Hippocampal formation (tissue), 2 donors: ENCODE measurements at places on chromosomes 5 and 9.

- DNase-seq, result no peak
Observed at GRCh38 chr5:146345578-146346366, 7.1 kb downstream of the POU4F3 start.

GRCh38 chr9:3191715-3192114 is 334.1 kb downstream of the RFX3 start:
- no peak for DNase-seq

DNA sequence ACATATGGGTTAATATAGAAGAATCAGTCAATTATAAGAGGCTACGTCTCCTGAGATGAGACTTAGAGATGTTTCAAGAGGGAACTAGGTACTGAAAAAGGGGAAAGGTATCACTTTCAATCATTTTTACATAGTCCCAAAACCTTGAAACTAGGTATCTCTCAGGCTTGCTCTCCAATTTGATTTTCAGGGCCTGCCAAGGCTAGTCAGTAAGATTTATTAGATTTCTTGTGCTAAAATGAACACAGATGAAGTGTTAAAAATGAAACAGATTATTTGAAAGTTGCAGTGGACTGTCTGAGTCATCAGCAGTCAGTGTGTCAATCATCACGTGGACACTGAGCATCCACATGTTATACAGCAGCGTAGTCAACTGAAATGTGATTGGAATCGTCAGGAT is 591.1 kb downstream of the DTWD2 start:
- DNase-seq, result no peak

GRCh38 chr9:123420592-123421111 is 64.7 kb downstream of the CRB2 start:
- DNase-seq, result no peak

- DNase-seq, result no peak
Observed at GRCh38 chr5:178416206-178416882, 173.8 kb downstream of the COL23A1 start.

- no peak for DNase-seq
Observed at GRCh38 chr5:9834871-9835770, 205.0 kb upstream of the TAS2R1 start.

GRCh38 chr5:150603052-150603451 is 37.4 kb upstream of the SYNPO start:
- no peak for DNase-seq

GRCh38 chr5:11520241-11520930 is 383.9 kb downstream of the CTNND2 start:
- DNase-seq, result no peak

- no peak for DNase-seq
Observed at GRCh38 chr9:84819491-84819991, 150.0 kb downstream of the NTRK2 start.

DNA sequence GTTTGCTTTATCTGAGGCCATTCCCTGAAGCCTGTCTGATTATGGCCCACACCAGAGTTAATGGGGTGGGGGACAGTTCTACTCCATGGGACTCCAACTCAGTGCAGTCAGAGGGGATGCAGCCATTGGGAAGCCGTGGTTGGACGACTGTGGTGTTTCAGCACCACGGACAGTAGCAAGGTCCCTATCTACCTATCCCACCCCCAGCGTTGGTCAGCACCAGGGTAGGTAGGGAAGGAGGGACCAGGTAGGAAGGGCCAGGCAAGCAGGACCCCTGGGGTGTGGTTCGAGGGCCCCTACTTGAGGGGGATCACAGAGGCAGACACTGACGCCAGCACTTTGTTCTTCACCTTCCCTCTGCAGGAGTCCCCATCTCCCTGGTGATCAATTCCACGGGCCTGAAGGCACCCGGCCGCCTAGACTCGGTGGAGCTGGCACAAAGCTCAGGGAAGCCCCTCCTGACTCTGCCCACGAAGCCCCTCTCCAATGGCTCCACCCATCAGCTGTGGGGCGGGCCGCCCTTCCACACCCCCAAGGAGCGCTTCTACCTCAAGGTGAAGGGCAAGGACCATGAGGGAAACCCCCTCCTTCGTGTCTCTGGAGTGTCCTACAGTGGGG is 33.2 kb downstream of the HMCN2 start:
- DNase-seq, result no peak

DNA sequence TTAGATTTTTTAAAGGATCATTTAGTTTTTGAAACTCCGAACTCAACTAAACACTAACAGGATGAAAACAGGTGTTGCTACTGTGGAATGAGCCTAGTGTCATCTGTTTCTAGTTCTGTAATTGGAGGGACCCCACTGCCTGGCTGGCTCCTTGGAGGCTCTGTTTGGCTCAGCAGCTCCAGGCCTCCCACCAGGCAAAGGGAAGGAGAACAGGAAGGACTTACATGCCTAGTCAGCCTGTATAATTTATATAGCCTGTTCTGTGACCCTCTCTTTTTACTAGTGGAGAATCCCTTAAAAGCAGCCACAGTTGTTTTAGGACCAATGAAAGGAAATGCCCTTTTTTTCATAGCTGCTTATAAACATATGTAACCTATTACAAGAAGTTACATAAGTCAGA is 21.1 kb upstream of the C5orf24 start:
- no peak for DNase-seq

DNA sequence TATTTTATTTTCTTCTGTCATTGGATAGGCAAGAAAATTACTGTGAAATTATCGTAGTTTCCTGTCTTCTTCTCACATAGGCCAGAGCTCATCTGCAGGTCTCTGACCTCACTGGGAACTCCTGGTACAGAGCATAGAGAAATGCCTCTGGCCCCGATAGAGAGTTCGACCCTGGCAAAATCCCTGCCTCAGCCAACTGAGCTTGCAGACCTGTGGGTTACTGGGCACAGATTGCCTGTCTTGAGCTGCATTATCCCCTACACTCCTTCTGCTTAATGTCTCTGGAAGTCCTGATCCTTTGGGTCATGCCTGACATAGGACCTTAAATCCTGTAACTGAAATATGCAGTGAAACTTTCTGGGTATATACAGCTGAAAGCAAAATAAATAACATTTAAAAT is 439.3 kb upstream of the CTNND2 start:
- DNase-seq, result no peak

DNA sequence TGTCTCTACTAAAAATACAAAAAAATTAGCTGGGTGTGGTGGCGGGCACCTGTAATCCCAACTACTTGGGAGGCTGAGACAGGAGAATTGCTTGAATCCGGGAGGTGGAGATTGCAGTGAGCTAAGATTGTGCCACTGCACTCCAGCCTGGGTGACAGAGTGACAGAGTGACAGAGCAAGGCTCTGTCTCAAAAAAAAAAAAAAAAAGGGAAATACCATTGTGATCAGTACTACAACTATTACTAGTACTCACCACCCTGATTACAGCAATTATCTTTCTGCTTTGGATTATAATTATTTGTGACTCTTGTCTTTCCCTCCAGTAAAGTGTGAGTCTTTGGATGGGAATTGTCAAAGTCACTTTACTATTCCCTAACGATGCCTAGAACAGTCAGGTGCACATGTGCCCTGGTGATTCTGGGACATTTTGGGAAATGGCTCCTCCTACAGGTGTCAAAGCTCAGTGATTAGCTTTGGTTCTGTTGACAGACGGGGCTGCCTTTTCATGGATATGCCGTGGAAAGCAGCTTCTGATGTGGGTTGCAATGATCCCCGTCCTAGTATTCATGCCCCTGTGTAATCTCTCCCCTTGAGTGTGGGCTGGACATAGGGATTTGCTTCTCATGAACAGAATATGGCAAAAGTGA is 31.8 kb upstream of the FRRS1L start:
- DNase-seq, result no peak

DNA sequence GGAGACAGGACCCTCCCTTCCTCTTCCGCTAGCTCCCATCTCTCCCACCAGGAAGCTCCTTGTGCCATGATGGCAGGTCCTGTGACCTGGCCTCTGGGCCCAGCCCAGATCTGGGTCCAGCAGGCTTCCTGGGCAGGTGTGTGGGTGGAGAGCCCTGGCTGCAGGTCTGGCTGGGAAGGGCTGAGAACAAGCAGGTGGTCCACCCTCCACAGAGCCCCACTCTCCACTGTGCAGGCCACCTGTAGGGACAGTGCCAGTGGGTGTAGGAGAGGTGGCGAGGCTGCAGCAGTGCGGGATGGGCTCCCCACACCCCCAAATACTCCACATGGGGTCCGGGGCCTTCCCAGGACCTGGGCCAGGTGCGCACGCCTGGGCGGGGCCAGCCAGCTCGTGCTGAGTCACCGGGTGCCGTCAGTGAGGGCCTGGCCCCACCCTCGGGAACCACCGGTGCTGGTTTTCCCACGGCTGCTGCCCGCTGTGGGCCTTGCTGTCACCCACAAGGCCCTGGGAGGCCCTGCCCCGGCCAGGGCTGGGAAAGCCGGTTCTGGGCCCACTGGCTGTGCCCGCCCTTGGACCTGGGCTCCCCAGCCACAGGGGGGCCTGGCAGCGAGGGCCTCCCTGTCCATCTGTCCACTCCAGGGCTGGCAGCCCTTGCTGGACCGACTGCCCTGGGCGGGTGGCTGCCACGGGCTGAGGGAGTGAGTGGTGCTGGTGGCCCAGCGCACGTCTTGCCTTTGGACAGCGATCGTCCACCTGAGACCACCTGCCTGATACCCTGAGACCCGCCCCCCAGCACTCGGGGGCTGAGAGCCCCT is 9.3 kb upstream of the NRARP start:
- no peak for DNase-seq

GRCh38 chr9:26750162-26750561 is 142.4 kb downstream of the CAAP1 start:
- DNase-seq, result no peak

DNA sequence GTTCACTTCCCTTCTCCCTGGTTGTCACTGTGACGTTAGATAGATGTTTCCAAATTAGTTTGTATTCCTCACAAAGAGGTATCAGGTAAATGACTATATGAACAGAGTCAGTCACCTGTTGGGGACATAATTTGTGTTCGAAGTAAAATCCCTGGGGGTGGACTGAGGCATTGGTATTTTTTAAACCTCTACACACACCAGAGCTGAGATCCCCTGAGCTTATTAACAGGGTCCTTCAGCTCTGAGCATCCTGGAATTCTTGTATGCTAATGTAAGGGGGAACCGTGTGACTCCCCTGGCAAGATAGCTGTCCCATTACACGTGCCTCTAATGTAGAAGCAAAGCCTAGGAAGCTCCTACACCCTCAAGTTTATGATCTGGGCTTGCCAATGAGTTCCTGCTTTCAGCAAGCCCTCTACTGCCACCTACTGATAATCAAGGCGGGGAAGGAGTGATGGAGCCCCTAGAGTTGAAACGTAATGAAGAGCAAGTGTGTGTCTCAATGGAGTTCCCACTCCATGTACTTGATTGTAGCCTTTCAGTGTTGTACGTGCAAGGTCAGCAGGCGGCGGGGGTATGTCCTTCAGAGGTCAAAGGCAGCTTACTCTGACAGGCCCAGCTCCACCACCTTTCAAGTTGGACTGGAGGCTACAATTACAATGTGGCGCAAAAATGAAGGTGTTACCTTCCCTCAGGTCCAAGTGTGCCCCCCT is 14.4 kb downstream of the PRKACG start:
- peak; percentile 86 for DNase-seq

GRCh38 chr5:54362992-54363625 is 52.7 kb upstream of the ARL15 start:
- DNase-seq, result no peak

GRCh38 chr5:148455185-148455584 is 71.4 kb downstream of the FBXO38 start:
- DNase-seq, result no peak

DNA sequence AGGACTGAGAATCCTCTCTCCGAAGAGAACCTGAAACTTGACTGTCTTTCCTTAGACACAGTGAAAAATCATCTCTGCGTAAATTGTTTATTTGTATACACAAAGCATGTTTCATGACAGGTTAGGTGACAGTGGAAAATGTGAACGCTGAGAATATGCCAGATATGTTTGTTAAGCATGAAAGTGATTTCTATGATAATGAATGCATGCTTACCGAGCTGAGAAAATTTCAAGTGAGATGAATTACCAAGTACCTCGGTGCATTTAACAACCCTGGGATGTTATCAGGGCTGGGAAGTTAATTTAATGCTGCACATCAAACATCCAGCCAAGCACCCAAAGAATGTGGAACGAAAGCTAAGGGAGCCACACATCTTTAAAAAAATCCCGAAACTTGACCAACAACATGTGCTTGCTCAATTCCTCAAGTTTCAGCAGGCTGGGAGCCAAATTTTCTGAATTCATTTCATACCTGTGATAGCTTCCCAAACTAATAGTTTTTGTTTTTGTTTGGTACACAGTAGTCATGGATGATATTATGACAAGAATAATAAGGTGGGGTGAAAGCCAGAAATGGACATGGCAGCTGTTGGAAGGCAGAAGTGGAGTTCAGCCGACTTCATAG is 336.9 kb downstream of the ARHGEF28 start:
- no peak for DNase-seq

DNA sequence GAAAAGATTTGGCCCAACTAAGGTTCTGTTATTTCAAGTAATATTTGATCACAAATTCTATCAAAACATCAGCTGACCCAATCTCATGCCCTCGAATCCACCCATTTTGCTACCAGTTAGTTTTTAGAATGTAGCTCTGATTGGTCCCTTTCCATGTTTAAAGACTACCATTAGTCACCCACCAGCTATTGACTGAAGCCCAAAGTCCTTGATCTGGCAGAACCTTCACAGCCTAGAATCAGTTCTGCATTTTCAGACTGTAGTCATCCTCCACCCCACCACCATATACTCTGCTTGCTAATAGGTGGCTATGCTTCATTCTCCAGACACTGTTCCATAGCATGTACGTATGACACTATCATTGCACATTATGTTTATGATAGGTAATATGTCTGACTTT is 182.2 kb upstream of the TARS1 start:
- no peak for DNase-seq

GRCh38 chr5:38697013-38697412 is 140.6 kb upstream of the LIFR start:
- no peak for DNase-seq

DNA sequence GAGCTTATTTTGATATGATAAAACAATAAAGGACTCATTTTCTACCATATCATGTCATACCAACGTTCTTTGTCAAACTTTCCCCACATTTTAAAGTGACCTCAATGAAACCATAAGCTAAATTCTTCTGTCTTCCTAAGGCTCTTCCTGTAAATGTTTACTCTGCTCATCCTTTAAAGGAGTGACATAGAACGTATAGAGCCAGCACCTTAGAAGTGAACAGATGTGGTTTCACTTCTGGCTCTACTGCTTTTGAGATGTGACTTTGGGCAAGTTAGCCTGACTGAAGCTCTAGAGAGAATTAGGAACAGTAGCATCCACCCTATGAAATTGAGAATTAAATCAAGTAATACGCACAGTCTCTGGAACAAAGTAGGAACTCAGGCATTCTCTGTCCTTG is 24.1 kb downstream of the SAR1B start:
- no peak for DNase-seq

GRCh38 chr5:147437161-147437596 is 72.7 kb downstream of the DPYSL3 start:
- DNase-seq, result no peak

GRCh38 chr9:124256517-124257069 is 1.2 kb upstream of the NEK6 start:
- no peak for DNase-seq

DNA sequence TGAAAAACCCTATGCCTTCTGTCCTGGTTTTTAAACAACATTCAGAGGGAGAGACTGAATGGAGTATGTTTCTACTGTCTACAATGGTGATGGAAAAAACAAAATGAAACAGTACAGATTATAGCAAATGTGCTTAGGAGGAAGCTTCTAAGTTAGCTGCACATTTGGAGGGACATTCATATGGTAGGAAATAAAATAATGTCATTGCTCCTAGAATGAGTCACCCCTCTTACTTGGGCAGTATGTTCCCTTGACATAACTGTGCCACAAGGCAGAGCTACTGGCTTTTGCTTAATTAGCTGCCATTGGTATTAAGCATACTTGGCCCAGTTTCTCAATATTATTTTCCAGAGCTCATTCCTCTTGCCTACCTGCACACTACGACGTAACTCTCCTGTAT is 128.9 kb downstream of the GDNF start:
- DNase-seq, result no peak

GRCh38 chr5:7682379-7682778 is 168.6 kb downstream of the CFAP90 start:
- no peak for DNase-seq
